COR-L47 (cell line): ENCODE measurements at places on chromosomes 13 and 19.

DNA sequence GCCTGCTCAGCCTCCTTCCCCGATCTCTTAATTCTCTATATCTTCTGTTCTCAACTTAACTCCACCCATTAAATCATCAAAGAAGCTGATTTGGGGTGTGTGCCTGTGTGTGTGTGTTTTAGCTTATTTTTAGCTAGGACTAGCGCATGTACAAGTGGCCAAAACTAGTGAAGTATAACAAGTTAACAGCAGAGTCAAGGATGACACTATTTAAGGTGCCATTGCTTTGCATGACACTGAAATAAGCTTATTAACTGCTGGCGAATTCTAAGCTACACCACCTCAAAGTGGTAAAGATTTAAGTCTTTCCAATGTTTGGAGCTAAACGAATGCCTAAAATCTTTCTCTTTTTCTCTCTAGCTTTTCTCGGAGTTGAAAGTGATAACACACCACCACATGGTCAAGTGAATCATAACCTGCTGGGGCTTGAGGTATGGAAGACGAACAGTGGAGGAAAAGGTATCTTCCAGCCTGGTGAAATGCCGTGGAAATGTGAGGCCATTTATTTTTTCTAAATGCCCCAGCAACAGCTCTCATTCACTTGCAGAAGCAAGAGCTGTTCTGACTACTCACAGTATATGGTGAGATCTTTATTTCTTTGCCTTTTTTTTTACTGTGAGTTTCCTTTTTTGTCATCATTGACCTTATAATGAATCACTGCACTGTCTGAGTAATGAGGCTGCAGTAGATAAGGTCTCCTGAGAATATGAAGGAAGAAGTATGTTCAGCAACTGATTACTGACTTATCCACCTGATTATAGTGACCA, 570.3 kb downstream of the PCDH9 start:
- no peak for DNase-seq

DNA sequence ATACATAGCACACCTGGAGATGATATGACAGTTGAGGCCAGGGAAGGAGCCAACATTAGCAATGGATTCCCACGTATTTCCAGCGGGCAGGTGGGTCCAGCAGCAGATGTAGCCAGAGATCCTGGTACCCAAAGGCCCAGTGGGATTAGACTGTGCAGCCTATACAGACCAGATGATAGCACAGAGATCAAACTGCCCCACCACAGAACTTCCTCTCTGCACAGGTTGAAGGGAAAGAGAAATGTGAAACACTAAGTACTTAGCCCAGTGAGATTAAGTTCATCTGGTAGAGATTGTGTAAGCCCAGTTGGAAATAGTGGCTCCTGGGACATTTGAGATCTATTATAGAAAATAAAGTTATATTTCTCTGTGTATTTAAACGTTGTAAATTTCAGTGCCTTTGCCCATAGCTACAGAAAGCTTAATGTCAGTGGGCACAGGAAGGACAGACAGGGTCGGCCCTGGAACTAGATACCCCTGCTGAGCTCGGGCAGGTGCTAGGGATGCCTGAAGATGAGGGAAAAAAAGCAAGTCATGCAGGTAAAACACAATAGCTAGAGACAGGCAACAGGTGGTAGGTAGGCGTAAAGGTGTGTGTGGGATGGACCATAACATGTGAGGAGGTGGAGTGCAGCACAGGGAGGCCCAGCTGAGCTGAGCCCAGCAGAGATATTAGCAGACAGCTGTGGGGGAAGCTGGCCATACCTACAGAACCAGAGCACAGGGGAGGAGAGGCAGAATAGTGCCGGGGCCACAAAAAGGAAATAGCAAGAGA, 27.3 kb upstream of the SPATA13 start:
- DNase-seq: no peak

GRCh38 chr13:41503356-41503755, 46.0 kb downstream of the RGCC start:
- DNase-seq: no peak

DNA sequence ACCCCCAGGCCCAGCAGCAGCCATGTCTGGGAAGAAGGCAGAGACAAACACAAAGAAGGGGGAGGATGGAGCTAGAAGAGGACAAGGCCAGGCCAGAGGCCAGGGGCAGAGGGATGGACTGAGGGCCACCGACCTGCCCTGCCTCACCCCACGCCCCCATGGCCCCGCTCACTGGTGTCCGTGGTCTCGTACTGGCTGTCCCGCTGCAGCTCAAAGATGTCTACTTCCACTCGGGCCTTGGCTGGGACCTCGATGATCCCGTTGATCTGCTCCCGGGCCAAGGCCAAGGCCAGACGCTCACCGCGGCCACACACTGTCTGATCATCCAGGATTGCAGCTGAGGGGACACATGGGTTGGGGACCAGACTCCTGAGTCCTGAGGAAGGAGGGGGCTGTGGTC, 5.0 kb downstream of the GRIK5 start:
- DNase-seq: no peak

GRCh38 chr13:75881109-75881775, 245.1 kb downstream of the LMO7 start:
- no peak for DNase-seq

GRCh38 chr13:64078480-64078936, 2662.9 kb upstream of the PCDH20 start:
- no peak for DNase-seq

- DNase-seq: no peak
Observed at GRCh38 chr19:40341601-40342482, 6.4 kb downstream of the C19orf47 start.

GRCh38 chr13:97122381-97122996, 99.6 kb upstream of the MBNL2 start:
- DNase-seq: peak; percentile 27

- DNase-seq: no peak
Observed at GRCh38 chr13:35225159-35225558, 251.3 kb downstream of the MAB21L1 start.

- no peak for DNase-seq
Observed at GRCh38 chr13:40446365-40446764, 220.1 kb downstream of the FOXO1 start.

DNA sequence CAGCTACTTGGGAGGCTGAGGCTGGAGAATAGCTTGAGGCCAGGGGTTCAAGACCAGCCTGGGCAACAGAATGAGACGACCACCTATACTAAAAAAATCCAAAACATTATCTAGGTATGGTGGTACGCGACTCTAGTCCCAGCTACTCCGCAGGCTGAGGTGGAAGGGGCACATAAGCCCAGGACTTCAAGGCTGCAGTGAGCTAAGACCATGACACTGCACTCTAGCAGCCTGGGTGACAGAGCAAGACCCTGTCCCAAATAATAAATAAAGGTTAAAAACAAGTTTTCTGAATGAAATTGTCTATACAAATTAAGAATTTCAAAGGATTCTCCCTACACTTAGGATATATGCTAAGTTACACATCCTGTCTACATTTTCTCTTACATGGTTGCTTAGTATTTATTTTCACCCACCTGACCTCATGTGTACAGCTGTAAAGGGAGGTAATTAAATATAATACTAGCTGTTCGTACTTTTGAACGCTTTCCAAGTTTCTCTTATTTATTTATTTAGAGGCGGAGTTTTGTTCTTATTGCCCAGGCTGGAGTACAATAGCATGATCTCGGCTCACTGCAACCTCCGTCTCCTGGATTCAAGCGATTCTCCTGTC, 1.6 kb downstream of the SLC25A30 start:
- DNase-seq: peak; percentile 89

GRCh38 chr13:87535911-87536310, 135.3 kb upstream of the SLITRK5 start:
- DNase-seq: no peak

- DNase-seq: peak; percentile 11
Observed at GRCh38 chr13:99605420-99606323, 104.4 kb downstream of the TM9SF2 start.

DNA sequence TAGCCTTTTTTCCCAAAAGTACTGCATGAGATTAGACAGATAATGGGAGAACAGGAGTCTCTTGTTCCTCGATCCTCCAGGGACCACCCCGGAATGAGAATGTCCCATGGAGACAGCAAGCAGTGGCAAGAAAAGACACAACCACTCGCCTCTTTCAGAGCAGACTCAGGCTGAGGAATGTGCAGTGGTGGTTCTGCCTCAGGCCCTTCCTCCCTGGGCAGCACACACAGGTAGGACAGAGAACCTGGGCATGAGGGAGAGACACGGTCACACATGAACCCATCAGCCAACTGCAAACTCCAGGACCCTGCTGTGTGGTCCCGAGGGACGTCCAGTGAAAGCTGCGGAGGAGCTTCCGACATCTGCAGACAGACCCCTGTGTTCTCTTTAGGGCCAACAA, 31.0 kb downstream of the CRYL1 start:
- no peak for DNase-seq

GRCh38 chr19:42407085-42407815, 17.2 kb upstream of the CNFN start:
- DNase-seq: no peak

GRCh38 chr13:72523593-72523992, 203.8 kb downstream of the MZT1 start:
- no peak for DNase-seq

DNA sequence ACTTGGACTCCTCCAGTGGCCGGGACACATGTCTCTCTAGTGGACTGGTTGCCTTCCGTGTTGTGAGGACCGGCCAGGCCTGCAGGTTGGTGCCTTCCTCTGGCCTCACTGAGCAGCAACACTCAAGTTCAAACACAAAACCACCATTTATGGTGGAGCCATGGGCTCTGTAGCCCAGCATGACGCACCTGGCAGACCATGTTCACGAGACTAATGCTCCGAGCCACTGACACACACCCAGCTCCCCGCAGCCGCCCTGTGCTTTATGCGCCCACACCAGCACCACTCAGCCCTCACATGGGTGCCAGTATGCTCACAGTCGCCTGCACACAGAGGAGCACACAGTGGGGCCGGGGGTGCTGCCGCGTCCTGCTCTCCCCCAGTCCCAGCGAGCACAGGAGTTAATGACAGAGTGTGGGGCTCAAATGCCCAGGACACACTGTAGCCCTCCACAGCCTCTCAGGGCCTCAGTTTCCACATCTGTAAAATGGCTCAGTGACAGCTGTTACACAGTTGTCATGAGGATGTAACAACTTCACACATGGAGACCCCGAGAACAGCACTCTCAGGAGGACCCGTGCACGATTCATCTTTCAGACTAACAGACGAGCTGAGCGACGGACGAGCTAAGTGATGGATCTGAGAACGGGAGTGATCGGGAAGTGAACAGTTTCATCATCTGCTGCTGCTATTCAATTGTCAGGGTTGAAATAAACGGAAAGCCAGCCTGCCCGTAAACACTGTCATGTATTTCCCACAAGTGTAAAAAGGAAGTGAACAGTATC, 7.8 kb downstream of the GAS6 start:
- DNase-seq: no peak

DNA sequence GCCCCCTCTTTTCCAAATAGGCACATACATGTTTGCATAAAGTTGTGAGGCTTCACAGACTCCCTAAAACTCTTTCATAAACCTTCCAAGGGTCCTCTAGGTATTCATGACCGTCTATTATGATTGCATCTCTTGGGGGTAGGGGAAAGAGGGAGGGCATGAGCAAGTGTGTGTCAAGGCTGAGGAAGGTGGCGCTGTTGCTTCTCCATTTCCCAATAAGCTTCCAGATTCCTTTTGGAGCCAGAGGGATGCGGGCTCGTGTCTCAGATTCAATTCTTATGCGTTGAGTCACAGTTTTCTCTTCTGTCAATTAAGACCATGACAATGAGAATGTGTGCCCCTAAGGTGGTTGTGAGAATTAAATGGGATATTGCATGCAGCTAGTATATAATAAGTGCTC, 51.0 kb upstream of the CYP2A7 start:
- DNase-seq: no peak

DNA sequence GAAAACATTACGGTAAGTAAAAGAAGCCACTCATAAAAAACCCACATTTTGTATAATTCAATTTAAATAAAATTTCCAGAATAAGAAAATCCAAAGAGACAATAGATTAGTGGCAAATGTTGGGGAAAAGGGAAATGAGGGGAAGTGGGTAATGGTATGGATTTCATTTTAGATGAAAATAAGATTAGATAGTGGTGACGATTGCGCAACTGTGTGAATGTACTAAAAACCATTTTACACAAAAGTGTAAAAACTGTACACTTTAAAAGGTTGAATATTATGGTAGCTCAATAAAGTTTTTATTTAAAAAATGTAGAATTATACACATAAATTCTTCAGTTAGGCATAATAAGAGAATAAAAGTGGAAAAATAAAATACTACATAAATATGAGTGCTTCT, 3.7 kb downstream of the MBD3L1 start:
- DNase-seq: no peak

GRCh38 chr19:45161738-45162607, 1.2 kb upstream of the NKPD1 start:
- DNase-seq: peak; percentile 37

GRCh38 chr19:36408101-36408500, 10.3 kb downstream of the ZFP82 start:
- no peak for DNase-seq

- DNase-seq: no peak
Observed at GRCh38 chr13:83752141-83752540, 130.1 kb downstream of the SLITRK1 start.

- no peak for DNase-seq
Observed at GRCh38 chr19:30784850-30785457, 412.8 kb downstream of the ZNF536 start.

DNA sequence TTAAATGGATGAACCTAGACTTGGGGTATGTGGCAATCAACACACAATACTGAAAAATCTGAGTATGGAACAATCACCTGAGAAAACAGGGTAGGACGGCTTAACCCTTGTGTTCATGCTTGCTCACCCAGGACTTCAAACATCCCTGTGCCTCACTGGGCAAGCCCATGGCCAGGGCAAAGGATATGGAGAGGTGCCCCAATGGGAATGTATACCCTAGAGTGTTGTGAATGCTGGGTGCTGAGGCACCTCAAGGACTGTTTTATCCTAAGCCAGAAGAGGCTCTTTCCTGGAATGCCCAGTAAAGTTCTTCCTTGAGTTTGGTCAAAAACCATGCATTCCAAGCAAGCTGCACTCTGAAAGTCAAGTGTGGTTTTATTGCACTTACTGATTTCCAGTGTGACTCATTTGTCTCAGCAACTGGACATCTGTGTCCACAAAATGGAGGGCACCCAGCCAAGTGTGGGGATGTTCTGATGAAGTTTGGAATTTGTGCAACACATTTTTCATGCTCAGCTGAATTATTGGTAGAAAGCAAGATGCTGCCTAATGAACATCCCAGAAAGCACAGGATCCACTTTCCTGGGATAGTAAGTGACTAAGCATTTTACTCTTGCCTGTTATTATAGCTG, 531.3 kb downstream of the RFC3 start:
- no peak for DNase-seq

GRCh38 chr13:54799621-54800226, 1771.1 kb downstream of the OLFM4 start:
- no peak for DNase-seq

DNA sequence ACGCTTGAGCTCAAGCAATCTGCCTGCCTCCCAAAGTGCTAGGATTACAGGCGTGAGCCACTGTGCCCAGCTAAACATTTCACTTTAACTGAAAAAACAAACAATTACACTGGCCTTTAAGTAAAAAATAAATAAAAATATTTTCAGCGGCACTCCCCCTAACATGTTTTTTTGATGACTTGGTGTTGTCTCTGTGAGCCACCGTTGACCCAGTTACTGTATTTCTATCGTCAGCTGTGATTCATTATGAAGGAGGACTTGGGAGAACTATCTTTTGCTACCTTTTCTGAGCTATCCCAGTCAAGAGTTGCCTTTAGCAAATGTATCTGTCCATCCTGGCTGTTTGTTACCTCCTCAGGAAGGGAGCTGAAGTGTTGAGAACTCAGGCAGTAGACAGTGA, 18.5 kb upstream of the C19orf33 start:
- no peak for DNase-seq

GRCh38 chr13:31242916-31243315, 43.1 kb downstream of the B3GLCT start:
- no peak for DNase-seq

GRCh38 chr13:79937771-79938216, 403.1 kb downstream of the SPRY2 start:
- DNase-seq: no peak
